ENCODE measurements at places on chromosomes 12 and 14. TPM values are rescaled to one million over a fixed set of nuclear protein-coding genes. Genes with fewer than 3 reads are reported as not detected.

- H3K27ac ChIP-seq = no peak overlapping the region
- H3K4me1 ChIP-seq = no peaks in the 10 kb centered on the region
- H3K27me3 ChIP-seq = no peaks in the 10 kb centered on the region
- no peak for DNase-seq
- no peak overlapping the region for H3K4me3 ChIP-seq
Observed at GRCh38 chr12:21553329-21553675, 27.2 kb downstream of the SPX start.

- H3K4me1 ChIP-seq = no peaks in the 10 kb centered on the region
- DNase-seq = no peak
- H3K27ac ChIP-seq = no peak overlapping the region
- H3K4me3 ChIP-seq = no peak overlapping the region
- no peaks in the 10 kb centered on the region for H3K27me3 ChIP-seq
- no peaks in the 10 kb centered on the region for H3K36me3 ChIP-seq
Observed at GRCh38 chr12:41438854-41439541, 250.9 kb downstream of the PDZRN4 start.

- no peaks in the 10 kb centered on the region for H3K27me3 ChIP-seq
- no peak overlapping the region for H3K4me3 ChIP-seq
- H3K27ac ChIP-seq = no peak overlapping the region
- no peaks in the 10 kb centered on the region for H3K4me1 ChIP-seq
Observed at GRCh38 chr14:53894456-53894855, 62.2 kb downstream of the BMP4 start.

NUP37 gene
- total RNA-seq = 16.6 TPM

- no peaks in the 10 kb centered on the region for H3K4me1 ChIP-seq
- H3K4me3 ChIP-seq = no peak overlapping the region
- H3K27me3 ChIP-seq = no peaks in the 10 kb centered on the region
Observed at GRCh38 chr14:56358851-56359614, 220.6 kb upstream of the TMEM260 start.

CLMN gene
- 39.3 TPM for total RNA-seq

DNA sequence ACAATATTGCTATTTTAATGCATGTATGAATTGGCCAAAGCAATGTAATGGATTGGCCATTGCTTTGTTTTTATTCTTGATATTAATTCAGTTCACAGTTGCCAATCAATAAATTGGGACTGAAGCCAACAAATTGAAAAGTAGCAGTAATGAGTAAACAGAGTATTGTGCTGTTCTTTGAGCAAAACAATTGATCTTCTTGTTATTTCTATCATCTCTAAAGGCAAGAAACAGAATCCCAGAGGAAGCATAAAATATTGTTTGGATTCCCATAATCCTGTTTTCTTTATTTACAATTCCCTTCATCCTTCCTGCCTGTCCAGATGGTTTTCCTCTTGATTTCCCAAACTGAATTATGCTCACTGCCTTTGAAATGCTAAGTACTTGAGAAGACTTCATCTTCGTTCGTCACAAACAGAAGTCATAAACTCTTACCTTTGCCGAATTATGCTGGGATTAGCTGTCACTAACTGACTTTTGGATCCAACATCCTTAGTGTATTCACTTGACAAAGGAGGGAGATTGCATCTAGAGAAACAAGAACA, 85.9 kb downstream of the ST8SIA1 start:
- no peak for DNase-seq
- H3K4me1 ChIP-seq = no peaks in the 10 kb centered on the region
- no peaks in the 10 kb centered on the region for H3K36me3 ChIP-seq
- H3K27me3 ChIP-seq = no peaks in the 10 kb centered on the region

GRCh38 chr12:24222968-24223367, 273.5 kb upstream of the SOX5 start:
- H3K4me3 ChIP-seq = no peak overlapping the region
- H3K4me1 ChIP-seq = no peaks in the 10 kb centered on the region
- H3K36me3 ChIP-seq = no peaks in the 10 kb centered on the region
- H3K27me3 ChIP-seq = no peaks in the 10 kb centered on the region
- H3K27ac ChIP-seq = no peak overlapping the region

DNA sequence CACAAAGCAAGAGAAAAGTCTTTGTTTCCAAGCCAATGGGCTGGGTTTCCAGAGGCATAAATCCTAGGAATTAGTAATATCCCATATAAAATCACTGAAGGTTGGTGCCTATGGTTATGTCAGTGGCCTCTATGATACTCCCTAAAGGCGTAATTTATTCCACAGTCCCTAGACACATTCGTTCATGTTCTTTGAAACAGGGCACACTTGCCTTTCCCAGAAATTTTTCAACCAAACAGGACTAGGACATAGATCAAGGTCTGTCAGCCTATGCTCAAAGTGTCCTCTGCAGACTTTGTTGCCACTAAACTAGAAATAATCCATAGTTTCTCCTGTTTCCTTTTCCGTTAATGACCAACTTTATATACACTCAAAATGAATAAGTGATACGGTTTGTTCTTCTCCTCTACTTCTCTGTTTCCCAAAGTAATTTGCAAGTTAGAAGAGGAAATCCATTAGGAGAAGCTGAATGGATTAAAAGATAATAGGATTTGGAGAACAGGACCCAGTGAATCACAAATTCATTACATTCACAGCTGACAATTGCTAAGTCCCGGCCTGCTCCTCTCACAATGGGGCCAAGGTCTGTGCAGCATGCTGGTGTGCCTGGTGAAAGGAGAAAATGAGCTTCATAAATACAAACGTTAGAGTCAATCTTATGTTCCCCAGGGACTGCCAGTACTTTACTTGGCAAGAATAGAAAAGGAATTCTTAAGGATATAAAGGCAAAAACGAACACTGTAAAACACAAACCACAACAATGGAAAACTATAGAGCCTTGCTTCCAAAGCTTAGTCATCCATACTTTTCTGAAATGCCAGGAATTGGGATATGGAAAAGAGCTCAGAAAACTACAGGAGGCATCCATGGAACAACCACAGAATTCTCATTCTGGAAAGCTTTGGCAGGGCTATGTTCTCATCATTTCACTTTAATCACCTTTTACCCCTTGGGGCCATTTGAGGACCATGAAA, 966.2 kb downstream of the NRXN3 start:
- H3K27me3 ChIP-seq = no peaks in the 10 kb centered on the region
- H3K27ac ChIP-seq = no peak overlapping the region
- H3K36me3 ChIP-seq = no peaks in the 10 kb centered on the region
- DNase-seq = no peak

- H3K27ac ChIP-seq = no peak overlapping the region
- no peak for DNase-seq
- no peaks in the 10 kb centered on the region for H3K36me3 ChIP-seq
- no peaks in the 10 kb centered on the region for H3K27me3 ChIP-seq
Observed at GRCh38 chr12:76018672-76019071, 12.9 kb downstream of the PHLDA1 start.

KRT5 gene
- 160 TPM for total RNA-seq

- DNase-seq = no peak
- H3K27ac ChIP-seq = no peak overlapping the region
- no peaks in the 10 kb centered on the region for H3K4me1 ChIP-seq
- H3K36me3 ChIP-seq = no peaks in the 10 kb centered on the region
Observed at GRCh38 chr14:54208751-54209150, 188.1 kb upstream of the CDKN3 start.

DNA sequence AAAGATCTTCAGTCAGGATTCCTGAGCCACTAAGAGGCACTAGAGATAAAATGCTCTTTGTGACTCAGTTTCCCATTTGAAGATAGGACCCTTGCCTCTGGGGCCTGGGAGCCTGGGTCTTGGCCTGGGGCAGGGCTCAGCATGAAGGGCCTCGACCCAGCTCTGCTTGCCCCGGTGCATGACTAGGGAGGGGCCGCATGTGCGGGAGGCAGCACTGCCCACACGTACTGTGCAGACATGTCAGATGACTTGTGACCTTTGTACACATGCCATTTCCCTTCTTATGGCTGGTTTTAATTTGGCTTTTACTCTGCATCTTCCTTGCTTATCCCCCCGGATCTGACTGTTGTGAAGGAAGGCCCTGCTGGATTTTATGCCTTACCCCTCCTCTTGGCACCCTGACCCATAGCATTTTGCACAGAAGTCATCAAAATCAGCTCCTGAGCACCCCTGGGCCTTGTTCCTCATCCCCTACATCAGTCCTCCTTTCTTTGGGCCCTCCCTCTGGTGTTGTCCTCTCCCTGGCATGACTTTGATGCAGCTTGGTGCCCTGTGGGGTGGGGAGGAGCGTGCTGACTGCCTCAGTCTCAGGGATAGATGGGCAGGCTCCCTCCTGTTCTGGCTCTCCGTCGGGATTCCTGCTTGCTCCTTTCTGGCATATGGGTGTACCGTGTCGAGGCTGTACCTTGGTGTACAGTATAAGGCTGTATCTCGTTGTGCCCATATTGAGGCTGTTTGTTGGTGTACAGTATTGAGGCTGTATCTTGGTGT, 4.4 kb downstream of the CLSTN3 start:
- H3K36me3 ChIP-seq = peaks cover 5% of the 10 kb centered on the region
- no peaks in the 10 kb centered on the region for H3K27me3 ChIP-seq
- DNase-seq = no peak

TEDC1 gene
- total RNA-seq = 8.9 TPM

CDCA3 gene
- total RNA-seq = 1.7 TPM
